CD4-positive, alpha-beta memory T cell (primary cell): ENCODE measurements at places on chromosomes 6 and 20.

DNA sequence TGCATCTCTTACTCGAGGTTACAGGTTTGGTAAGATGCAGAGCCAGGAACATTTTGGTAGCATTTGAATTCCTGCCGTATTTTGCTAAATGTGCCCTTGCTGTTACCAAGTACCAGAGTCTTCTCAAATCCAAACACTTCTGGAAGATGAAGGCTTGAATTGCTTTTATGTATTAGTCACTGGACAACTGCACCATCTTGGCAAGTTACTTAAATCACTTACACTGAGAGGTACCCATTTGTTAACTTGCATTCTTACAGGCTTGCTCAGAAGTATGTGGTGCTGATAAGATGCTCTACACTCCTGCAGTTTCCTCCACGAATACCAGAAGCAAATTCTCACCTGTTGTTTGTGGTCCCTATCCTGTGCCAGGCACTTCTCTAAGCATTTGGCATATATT is 12.7 kb downstream of the IL22RA2 start:
- no peak for DNase-seq

GRCh38 chr20:48740292-48740649 is 87.5 kb downstream of the PREX1 start:
- no peak for DNase-seq

DNA sequence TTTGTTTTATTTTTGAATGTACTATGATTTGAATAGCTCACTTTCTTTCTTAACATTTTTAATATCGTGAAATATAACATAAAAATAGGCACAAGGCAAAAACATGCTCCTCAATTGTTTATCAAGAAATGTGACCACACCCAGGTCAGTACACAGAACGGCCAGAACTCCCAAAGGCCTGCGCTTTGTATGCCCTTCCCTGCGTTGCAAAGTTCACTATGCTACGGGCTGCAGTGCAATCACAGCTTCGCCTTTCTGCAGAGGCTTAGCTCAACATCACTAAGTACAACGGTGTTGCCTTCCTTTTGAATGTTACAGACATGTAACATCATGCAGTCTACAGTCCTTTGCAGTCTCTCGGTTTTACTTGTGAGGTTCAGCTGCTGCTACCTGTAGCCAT is 333.4 kb downstream of the THBS2 start:
- no peak for DNase-seq

- DNase-seq, result no peak
These were observed 54.8 kb downstream of the GPX5 start for GRCh38 chr6:28580475-28580874.

GRCh38 chr6:115220551-115221159 is 840.0 kb downstream of the FRK start:
- DNase-seq, result no peak

DNA sequence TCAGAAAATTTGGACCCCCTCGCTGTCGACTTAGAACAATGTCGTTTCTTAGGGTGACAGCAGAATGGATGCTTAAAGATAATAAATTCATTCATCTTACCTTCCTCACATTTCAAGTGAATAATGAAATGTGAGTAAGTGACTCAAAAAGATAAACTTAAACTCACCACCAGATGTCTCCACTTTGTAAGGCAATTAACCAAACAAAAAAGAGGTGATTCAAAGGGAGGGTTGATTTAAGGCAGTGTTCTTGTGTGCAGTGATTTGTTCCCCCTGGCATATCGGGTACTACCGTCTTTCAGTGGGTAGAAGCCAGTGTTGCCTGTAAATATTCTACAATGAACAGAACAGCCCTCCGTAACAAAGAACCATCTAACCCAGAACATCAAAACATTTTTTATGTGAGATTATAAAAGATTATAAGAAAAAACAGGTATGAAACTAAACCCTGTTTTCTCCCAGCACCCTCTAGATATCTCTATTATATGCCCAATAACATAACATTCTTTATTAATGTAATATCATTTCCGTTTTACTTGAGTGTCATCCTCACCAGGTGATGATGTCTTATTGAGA is 589.7 kb downstream of the CBLN4 start:
- no peak for DNase-seq

GRCh38 chr6:148086843-148087242 is 255.8 kb upstream of the SASH1 start:
- no peak for DNase-seq
